ENCODE measurements at places on chromosomes 12 and 14.

- no peak for DNase-seq
Observed at GRCh38 chr14:97618917-97619690, 821.9 kb downstream of the VRK1 start.

- DNase-seq: no peak
Observed at GRCh38 chr12:69821456-69822159, 3.4 kb upstream of the MYRFL start.

GRCh38 chr12:67414011-67414715 is 145.0 kb downstream of the CAND1 start:
- DNase-seq: no peak

DNA sequence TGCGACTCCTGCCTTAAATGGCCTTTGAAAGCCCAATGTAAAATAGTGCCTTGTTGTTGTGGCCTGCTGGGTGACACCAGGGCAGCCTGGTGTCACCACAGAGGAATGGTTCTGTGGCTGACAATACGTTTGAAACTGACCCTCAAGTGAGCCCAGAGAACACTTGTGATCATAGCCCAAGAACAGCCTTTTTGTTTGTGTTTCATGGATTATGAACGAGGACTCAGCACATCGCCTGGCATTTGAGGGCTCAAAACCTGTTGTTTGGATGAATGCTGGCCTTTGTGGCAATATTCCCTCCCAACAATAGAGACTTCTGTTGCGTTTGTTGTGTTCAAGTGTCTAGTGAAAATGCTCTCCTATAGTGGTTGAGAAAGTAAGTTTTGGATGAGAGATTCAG is 48.5 kb downstream of the TSPAN9 start:
- no peak for DNase-seq

All from activated CD8-positive, alpha-beta memory T cell treated with anti-CD3 and anti-CD28 coated beads, Interleukin-2, amount 10 ng/mL, durations not matched to agents 7 days and 5 days (primary cell).